ENCODE measurements at places on chromosomes 2 and 18.

DNA sequence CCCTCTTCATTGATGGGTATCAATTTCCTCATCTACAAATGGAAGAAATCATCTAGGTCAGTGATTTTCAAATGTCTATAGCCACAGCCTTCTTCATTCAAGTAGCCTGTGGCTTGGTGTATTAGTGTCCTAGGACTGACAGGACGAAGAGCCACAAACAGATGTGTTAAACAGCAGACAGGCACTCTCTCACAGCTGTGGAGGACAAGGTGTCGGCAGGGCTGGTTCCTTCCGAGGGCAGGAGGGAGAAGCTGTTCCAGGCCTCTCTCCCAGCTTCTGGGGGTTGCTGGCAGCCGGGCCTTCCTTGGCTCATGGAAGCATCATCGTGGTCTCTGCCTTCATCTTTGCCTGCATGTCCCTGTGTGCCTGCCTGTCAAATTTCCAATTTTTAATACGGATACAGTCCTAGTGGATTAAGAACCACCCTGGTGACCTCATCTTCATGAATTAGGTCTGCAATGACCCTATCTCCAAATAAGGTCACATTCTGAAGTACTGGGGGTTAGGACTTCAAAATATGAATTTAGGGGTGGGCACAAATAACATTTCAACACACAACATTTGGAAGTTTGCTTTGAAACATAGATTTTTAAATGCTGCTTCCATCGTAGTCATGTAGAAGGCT is 86.5 kb downstream of the PTGR3 start:
- DNase-seq: no peak

DNA sequence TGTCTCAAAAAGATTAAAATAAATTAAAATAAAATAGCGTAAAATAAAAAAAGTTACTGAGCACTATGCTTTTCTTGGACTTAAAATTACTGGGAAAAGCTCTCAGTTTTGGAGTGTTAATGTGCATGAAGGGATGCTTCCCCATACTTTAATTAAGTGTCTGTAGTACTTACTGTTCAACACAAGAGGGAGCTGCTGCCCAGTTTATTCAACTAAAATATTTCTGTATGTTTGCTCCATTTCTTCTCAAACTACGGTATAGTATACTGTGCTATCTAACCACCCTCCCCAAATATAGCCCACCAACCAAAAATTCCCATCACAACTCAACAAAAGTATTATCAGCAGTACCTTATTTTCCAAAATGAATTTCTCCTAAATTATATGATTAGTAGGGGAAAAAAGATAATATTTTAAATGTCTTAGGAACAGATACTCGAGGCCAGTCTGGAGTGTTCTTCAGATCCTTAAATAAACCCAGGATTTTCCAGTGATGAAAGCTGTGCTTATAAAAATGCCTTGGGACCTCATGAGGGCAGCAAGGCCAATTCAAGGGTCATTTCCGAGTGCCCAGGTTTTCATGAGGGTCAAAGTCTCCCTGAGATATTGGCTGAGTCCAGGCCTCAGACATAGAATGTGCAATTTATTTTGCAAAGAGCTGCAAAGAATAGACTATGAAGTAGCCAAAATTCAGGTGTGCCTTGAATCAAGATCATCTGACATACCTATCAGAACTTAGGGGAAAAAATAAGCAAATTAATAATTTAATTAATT is 64.1 kb downstream of the CHRNA1 start:
- DNase-seq: no peak

GRCh38 chr2:115596659-115597375 is 1154.4 kb downstream of the DPP10 start:
- DNase-seq: no peak

DNA sequence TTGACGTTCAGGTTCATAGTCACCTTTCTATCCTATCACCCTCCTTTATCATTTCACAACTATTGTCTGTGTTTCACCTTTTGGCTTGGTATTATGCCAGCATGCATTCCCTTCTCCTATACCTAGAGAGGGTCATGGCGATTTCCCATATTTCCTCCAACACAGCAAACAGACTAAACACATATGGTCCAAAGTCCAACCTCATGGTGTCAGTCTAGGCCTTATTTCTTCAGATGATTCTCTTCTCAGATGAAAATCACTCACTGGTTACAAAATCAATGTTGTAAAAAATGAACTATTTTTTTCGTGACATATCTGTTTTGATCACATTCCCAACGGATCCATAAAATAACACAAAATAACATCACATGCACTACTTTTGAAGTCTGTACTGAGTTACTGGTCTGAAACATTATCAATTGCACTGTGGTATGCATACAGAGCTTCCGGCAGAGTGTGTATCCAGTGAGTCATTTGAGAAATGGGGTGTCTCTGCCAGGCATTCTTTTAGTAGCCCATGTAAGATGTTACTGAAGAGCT is 204.8 kb upstream of the GALNT5 start:
- no peak for DNase-seq

DNA sequence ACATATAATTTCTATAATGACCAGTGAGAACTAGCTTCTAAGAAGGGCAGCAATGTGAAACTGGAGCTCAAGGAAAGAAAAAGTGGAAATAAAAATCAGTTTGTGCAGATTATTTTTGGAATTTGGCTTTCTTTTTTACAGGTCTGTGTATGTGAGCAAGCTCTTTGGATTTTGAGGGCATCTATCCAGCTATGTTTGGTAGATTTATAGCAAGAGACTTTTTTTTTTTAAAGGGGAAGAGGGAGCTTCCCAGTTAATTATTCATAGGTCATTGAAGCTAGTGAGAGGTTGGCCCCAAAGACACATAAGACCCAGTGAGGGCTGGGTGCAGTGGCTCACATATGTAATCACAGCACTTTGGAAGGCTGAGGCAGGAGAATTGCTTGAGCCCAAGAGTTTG is 24.0 kb upstream of the COLEC12 start:
- DNase-seq: no peak

DNA sequence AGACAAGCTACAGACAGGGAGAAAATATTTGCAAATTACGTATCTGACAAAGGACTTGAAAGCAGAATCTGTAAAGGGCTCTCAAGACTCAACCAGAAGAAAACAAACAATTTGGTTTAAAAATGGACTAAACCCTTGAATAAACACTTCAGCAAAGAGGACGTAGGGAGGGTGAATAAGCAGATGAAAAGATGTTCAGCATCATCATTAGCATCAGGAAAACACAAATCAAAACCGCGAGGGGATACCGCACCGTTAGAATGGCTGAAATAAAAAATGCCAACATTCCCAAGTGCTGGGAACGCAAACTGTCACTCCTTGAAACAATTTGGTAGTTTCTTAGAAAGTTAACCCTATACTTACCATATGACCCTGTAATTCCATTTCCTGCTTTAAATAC is 136.7 kb downstream of the MBP start:
- DNase-seq: no peak

DNA sequence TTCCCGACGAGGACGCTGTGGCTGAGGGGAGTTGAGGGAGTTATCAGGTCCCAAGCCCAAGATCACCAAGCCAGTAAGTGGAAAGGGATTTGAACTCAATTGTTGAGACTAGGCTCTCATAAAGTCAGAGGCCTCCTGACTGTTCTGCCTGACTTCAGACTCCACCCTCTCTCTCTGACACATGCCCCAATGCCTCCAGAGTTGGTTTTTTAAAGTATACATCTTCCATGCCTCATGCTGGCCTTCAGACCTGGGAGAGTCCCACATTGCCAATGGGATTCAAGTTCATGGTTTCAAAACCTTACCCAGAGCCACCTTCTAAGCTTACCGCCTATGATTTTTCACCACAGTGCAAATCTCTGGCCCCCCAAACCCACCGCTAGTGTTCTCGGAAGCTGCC is 100.8 kb downstream of the RTN4 start:
- no peak for DNase-seq

DNA sequence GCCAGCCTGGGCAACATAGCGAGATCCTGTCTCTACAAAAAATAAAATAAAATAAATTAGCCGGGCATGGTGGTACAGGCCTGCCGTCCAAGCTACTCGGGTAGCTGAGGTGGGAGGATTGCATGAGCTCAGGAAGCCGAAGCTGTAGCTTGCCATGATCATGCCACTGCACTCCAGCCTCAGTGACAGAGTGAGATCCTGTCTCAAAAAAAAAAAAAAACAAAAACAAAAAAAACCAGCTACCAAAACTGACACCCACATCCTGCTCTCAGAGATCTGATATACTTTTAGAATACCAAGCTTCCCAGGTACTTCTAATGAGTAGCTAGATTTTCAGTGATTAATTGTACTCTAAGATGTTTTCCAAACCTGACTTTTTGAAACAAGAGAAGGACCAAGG is 74.0 kb downstream of the TTC27 start:
- no peak for DNase-seq

GRCh38 chr2:105377871-105378270 is 21.0 kb downstream of the FHL2 start:
- no peak for DNase-seq

DNA sequence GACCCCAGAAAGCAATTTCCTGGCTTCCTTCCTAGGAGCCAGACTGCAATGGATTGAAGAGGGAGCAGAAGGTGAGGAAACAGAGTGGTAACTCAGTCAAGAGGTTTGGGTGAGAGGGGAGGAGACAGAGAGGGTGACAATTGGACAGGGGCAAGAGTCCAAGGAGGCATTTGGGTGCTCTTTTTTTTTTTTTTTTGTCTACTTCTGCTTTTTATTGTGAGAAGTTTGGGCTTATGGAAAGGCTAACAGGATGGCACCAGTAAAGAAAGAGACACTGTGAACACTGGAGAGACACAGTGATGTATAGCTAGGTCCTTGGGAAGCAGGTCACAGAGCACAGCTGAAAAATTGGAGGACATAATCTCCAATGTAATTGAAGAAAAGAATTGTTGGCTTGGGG is 25.0 kb downstream of the CYBRD1 start:
- DNase-seq: no peak

- DNase-seq: no peak
Observed at GRCh38 chr2:120597595-120598193, 138.0 kb upstream of the GLI2 start.

DNA sequence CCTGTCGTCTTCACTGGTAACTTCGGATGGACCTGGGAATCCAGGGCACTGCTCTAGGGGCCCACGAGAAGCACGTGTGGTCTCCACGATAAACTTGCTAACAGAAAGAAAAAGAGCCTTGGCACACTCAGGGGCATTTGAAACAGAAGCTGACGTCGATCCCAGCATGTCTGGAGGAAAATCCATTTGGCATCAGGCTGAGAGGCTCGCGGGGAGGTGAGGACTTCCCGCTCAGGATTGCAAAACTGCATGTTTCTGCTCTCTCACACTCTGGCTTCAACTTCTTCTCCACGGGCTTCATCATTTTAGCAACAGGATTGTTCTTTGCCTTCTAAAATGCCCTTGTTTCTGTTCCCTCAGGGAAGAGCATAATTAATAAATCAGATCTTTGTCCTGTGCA is 181.7 kb upstream of the COPS8 start:
- DNase-seq: no peak

- no peak for DNase-seq
Observed at GRCh38 chr2:74858281-74858680, 24.4 kb downstream of the HK2 start.

DNA sequence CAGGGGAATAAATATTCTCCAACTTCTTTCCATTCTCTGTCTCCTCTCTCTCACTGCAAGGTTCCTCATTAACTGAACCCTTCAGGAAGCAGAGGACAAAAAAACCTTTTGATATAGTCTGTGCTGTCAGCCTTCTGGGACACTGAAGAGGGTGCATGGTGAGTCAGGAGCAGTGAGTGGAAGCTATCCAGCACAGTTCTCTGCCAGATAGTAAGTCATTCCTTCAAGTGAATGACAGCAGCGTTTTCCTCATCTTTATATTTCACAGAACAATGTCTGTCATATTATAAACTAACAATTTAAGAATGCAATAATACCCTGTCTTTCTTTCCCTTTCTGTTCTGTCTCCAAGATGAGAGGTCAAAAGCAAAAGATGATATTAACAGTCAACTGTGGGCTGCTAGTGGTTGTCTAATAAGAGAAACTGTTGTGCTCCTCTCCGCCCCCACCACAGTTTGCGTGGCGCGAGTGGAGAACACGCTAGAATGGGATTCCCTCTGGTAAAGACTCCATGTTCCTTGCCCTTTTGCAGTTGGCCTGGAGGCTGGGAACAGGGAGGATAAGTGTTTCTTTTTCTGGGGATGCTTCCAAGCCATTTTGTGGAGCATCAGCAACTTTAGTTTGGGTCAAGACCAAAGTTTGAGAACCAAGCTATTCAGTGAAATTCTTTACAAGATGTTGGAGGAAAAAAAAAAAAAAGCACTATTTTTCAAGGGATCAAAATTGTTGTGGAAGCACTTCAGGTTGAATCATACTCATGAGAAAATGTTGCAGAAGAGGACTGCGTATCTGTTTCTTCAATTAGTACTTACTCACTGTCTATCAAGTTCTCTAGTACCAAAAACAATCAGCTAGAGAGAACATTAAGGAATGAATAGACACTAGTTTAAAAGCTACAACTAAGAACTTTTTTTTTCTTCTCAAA is 430.2 kb downstream of the SETBP1 start:
- DNase-seq: no peak

DNA sequence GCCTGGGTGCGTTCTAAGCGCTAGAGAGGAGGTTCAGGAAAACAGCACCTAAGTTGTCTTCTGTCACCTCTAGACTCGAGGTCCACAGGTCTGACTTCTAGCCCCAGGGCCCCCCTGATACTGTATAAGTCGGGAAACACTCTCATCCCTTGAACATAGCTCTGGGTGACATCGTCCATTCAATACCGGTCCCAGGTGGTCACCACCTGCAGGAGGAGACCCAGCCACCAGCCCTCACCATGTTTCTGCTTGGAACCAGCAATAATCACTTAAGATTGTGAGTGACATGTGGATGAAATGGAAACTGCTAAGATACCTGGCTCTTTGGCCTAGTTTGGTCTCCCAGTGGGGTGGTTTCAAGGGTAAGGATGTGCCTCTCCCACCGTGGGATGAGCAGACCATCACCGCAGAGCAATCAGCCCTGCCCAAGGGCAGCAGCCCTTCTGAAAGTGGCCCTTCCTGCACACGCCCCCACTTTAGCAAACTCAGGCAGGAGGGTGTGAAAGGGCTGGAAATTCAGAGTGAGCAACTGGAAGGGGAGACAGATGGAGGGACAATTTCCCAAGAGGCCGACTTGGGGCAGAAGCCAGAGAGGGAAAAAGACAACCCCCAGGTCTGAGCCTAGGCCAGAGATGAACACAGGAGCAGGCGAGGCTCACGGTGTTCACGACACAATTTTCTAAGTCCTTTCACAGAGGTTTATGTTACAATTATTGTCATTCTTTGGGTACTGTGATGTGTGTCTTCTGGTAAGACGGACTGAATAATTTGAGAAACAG is 95.2 kb downstream of the ZNF516 start:
- no peak for DNase-seq

GRCh38 chr2:84838434-84839145 is 42.3 kb downstream of the TRABD2A start:
- no peak for DNase-seq

DNA sequence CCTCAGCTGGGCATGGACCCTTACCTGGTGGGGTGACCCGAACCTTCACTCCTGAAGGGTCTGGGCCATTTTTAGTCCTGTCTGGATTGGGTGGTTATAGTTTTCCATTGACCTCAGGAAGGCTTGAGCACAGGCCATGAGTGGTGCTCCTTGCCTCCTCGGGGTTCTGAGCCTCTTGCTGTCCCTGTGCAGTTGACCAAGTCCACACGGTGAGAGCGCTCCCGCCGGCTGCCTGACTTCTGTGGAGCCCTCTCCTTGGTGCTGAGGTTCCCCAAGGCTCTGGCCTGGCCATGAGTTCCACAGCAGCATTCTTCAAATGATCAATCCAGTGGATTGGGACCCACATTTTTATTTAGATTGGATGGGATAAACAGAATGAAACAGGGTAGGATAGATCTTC is 159.5 kb downstream of the SEPTIN10 start:
- no peak for DNase-seq

Measured in activated CD8-positive, alpha-beta memory T cell treated with anti-CD3 and anti-CD28 coated beads for 4 hours (primary cell).